Caudate nucleus (tissue), 63 donors: ENCODE measurements at places on chromosomes 11 and 22.

DNA sequence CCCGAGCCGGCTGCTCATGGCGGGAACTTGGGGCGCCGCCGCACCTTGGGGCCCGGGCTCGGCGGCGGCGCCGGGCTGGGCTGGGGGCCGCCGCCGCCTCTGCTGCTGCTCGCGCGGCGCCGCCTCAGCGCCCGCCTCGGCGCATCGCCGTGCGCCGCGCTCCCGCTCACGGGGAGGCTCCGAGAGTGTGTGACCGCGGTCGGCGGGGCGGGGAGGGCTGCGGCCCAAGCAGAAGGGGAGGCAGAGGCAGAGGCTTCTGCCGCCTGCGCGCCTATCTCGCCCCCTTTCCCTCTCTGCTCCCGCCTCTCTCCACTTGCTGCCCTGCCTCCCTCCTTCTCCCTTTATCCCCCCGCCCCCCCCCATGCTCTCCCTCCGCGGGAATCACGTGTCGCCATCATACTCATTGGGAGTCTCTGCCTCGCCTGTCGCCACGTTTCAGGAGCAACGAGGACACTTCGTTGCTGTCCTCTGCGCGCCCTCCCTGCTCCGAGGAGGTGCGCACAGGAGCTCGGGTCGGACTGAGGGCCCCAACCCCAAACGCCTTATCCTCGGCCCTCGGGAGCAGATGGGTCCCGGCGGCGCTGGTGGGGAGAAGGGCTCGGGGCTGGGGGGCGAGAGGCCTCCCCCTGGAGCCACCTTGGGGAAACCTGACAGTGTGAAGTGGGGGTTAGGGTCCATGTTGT lies at the start of gene GUCY1A2:
Gene GUCY1A2 (minus strand): TSS at position 258 of the 683 bp plus-strand sequence. CDS start 421 bp downstream, outside the sequence.
- DNase-seq = peak; percentile 79

GRCh38 chr11:61978703-61979661 lies 11.5 kb upstream of the FTH1 start:
- no peak for DNase-seq

DNA sequence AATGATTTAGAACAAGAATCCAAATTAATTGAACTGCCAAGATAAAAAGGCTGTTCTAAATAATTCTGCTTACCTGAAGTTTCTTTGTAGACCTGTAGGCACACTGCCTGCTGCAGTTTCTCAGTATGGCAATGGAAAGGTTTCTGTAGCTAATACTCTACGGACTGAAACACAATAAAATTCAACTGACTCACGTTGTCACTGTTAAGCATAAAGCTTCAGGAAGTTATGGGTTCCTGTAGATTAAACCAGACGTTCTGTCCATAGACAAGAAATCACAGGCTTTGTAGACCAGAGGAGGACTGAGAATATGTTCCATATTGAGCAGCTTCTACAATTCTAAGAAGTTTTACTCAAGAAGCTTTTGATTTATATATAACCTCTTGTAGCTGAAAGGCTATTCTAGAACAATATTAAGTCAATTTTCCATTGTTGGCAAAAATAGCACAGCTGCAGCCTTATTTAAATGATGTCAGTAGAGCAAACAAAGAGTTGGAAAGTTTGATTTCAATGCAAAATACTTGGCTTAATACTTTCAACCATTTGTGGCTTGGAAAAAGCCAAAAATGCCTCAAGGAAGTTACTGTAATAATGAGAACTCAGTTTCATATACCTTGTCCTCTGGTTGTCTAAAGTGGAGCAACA lies at the start of gene GLYATL2:
Gene GLYATL2 (minus strand): TSS at position 344 of the 645 bp plus-strand sequence. CDS start 5,092 bp downstream, outside the sequence.
- no peak for DNase-seq

DNA sequence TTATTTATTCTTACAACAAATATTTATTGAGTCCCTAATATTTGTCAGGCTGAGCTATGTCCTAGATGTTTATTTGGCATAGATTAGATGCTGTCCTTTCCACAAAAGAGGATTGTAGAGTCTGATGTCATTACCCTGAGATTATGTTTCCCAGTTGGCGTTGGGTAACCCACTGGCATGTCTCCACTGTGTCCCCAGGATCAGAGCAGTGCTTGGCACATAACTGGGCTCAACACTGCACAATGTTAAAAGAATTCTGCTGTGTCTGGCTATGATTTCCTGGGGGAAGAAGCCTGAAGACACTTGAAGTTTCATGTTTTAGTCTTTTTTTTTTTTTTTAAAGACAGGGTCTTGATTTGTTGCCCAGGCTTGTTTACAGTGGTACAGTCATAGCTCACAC lies 4.0 kb downstream of the RCN1 start:
- DNase-seq = no peak

GRCh38 chr11:88115828-88116755 lies 59.2 kb downstream of the RAB38 start:
- DNase-seq = no peak

- no peak for DNase-seq
Observed at GRCh38 chr11:57146301-57146700, 35.5 kb upstream of the LRRC55 start.

- DNase-seq = no peak
Observed at GRCh38 chr11:71476031-71476430, 23.0 kb downstream of the NADSYN1 start.

- no peak for DNase-seq
Observed at GRCh38 chr11:95360377-95361075, 129.5 kb upstream of the SESN3 start.

- DNase-seq = no peak
Observed at GRCh38 chr11:72002841-72003775, 4.4 kb downstream of the IL18BP start.
